ELF-1 (cell line): ENCODE measurements at places on chromosomes 16 and 17.

DNA sequence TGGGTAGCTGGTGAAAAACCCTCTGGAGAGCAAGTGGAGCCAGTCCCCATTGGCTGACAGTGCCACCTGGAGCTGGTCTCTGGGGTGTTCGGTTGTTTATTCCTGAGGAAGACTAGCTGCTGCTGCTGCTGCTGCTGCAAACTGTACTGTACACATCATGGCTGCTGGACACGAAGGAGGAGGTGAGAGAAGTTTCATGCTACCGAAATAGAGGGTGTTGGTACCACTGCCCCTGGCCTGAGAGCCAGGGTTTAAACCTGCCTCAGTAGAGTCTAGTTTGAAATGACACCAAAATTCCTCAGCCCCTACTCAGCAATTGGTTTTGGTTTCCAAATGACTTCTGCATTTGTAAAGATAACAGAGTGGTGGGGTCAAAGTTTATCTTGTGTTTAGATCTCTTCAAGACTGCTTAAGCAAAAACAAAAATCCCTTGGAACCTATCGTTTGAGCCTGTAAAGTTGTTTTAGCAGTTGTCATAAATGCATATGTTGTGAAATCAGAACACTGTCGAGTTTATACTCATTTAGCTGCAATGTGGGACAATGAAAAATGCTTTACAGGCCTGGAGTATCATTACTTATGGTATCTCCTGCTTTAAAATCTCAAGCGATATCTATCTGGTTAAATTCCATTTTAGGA, 40.8 kb downstream of the CYB5B start:
- DNase-seq = peak; percentile 24

DNA sequence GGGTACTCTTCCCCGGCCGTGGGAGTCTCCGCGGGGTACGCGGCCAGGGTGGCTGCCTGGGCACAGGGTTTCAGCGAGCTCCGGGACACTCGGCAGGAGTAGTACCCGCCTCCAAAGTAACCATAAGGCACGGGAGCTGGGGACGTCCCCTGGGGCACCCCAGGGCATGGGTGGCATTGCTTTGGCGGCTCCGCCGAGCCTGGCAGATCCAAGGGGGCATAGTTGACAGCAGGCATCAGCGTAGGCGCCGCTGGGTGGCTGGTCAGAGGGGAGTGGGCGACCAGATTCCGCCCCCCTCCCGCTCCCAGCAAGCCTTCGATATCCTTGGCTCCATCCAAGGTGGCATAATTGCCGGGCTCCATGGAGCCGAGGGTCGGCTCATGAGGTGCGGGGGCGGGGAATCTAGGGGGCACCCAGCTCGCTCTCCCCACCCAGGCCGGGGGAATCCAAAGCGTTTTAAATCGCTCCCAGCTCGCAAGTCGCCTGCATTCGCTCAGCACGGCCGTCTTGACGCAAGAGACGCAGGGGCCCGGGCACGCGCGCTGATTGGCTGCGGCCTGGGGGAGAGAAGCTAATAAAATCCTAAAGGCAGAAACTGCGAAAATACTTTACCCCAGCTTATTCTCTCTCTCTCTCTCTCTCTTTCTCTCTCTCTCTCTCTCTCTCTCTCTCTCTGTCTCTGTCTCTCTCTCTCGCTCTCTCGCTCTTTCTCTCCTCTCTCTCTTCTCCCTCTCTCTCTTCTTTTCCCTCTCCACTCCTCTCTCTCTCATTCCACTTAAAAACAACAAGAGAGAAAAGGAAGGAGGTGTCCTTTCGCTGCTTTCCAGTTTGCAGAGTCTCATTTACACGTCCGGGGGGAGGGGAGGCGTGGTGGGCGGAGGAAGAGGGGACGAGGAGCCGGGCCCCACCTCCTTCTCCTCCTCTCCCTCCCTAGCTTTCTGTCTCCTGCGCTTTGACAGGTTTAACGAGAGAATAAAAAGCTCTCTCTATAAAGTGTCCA, at the start of gene HOXB13:
Gene HOXB13 (minus strand): TSS at position 519 of the 1,000 bp plus-strand sequence. CDS start 157 bp downstream, at position 362.
- DNase-seq = peak; percentile 71

DNA sequence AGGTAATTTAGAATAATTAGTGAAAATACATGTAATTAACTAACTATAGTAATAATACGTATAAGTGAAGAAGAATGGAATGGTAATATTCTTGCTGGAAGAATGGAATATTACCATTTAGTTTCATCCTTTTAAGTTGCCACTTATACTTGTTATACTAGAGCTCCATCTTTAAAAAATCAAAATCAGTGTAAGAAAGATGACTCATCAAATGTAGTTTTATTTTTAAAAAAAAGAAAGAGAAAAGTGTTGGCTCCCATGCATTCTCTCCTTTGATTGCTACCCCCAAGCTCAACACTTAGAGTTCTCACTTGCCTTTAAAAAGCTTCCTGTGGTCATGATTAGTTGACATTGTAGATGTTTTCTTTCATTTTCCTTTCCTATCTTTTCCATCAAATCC, 82.4 kb upstream of the KIF2B start:
- no peak for DNase-seq

- DNase-seq = no peak
Observed at GRCh38 chr17:78291944-78292910, 60.8 kb downstream of the TMEM235 start.

DNA sequence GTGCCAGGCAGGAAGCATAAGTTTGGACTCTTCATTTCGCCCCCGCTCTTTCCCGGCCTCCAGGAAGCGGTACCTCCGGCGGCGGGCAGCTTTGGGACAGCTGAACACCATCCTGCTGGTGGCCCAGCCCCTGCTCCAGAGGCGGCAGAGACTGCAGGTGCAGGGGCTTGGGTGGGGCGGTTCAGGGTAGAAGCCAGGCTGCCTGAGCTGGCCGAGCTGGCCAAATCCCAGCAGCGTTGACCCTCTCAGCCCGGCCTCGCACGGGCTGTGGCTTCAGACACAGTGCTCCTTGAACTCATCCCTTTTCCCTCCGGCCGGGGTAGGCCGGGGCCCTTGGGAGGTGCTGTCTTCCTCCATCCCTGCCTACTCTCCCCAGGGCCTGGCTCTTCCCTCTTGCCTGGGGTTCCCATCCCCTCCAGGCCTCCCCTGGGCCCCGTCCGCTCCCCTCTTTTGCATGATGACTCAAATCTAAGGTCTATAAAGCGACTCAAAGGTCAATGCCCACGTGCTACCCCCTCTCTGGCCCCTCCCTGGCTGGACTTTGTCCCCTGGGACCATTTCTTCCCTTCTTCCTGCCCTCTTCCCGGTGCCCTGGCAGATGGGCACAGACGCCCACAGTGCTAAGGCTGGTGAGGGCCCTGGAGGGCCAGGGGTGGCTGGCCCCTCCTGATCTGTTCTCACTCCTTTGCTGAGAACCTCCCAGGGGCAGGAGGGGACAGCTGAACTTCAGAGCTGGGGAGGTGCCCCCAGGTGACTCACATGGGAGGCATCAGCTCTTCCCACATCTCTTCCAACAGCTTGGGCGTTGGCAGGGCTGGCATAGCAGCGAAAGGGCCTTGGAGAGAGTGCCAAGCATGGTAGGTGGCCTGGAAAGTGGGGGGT, 22.7 kb downstream of the MYO15B start:
- DNase-seq = no peak

GRCh38 chr16:8172551-8172950, 417.8 kb downstream of the TMEM114 start:
- DNase-seq = no peak

DNA sequence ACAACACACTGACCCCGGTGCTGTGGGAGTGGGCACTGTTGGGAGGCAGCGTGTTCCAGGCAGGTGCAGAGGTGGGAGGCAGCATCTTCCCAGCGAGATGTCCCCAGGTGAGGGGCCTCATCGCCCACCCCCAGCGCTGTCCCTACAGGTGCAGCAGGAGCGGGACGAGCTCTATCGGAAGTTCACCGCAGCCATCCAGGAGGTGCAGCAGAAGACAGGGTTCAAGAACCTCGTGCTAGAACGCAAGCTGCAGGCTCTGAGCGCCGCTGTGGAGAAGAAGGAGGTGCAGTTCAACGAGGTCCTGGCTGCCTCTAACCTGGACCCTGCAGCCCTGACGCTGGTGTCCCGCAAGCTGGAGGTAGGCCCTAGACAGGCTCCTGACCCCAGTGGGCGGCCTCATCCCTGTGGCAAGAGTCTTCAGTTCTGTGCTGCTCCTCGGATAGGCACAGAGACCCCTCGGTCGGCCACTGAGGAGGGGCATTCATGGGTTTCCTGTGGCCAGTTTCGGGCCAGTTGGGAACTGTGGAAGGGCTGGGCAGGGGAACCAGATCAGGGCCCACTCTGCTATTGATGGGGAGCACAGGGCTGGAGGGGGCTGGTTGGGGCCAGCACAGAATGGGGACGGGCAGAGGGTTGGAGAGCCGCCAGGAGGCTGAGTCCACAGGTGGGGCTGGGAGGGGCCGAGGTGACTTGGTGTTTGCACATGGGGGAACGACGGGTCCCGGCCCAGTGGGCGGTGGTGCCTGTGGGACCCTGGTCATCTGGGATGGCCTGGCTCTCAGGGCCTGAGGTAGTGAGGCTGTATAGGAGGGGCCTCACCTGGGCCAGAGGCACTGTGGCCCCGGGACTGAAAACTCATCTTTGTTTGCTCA, 21.1 kb upstream of the DBNDD1 start:
- no peak for DNase-seq

DNA sequence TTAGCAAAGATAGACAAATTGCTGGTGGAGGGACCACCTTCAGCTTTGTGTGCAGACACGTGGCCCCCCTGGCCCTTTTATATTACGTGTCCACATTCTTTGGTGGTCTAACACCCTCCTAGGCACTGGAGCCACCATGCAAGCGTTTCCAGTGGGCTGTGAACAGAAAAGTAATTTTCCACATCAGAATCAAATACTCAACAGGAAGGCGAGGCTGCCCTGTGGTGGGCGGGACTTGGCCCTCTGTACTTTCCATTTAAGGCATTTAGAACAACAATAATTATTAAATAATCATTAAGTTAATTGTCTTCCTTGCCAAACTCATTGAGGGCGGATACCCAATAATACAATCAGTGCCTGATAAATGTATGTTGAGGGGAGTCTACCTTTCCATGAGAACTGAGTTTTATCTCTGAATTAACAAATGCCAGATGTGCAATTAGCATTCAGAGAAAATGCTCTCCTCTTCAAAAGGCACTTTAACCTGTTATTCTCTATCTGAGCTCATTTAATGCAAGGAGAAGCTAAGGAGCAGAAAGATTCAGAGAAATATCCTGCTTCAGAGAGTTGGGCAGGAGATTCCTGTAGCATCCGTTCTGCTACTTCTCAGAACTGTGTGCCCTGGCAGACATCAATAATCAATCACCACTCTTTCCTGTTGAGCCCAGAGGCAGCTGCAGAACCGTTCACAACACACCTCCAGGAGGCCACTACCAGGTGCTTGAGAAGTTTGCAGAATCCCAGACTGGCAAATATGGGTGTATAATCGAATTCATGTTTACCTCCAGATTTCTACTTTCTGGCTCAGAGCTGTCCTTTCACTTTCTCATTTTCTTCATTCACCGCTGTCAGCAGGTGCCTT, 109.4 kb downstream of the CMIP start:
- no peak for DNase-seq

DNA sequence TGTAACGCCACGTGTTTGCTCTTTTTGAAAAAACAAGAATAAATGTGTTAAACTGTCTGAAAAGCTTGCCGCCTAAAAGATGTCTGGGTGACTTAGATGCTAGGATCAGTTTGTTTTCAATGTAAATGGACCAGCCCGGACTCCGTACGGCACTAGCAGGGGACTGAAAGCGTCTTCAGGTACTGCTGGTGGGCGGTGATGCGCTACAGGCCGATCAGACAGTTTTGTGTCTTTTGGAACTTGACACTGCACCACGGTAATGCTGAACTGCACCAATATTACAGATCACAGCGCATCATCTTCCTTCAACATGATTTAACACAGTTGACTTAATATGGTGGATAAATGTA, 727 bp upstream of the MBTPS1 start:
- peak; percentile 60 for DNase-seq

DNA sequence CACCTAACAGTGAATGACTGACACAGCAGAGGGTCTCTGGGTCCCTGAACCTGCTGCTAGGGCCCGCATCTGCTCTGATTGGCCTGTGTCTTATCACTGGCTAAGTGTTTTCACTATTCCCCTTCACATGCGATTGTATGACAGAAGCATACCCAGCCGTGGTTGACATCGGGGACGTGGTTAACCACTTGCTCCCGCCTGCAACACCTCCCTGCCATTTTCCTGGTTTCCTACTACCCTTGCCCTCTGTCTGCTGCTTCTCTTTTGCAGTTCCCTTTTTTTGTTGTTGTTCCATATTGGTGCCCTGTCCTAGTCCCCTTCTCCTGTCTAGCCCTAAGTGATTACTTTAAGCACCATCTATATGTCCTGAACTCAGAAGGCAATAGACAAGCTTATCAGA, 177.0 kb downstream of the RGS9 start:
- no peak for DNase-seq

GRCh38 chr16:82560805-82561325, 65.9 kb upstream of the CDH13 start:
- DNase-seq = no peak

DNA sequence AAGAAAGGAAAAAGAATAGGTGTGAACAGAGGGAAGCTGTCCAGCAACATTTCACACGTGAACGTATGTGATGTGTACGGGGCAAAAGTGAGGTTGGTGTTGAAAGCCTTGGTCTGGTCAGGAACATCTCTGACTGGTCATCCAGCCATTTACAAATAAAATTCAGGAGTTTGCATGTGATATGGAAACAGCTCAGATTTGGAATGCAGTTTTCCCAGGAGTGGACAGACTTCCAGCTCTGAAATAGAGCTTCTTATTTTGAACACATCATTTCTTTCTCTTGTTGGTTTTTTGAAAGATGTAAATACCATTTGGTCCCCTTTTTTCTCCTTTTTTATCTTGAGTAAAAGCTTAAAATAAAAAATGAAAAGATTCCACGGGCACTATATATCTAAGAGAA, 566.2 kb upstream of the ZFHX3 start:
- no peak for DNase-seq

- no peak for DNase-seq
Observed at GRCh38 chr16:12315330-12316136, 339.0 kb downstream of the SNX29 start.

- no peak for DNase-seq
Observed at GRCh38 chr17:64515829-64516228, 9.1 kb downstream of the CEP95 start.

DNA sequence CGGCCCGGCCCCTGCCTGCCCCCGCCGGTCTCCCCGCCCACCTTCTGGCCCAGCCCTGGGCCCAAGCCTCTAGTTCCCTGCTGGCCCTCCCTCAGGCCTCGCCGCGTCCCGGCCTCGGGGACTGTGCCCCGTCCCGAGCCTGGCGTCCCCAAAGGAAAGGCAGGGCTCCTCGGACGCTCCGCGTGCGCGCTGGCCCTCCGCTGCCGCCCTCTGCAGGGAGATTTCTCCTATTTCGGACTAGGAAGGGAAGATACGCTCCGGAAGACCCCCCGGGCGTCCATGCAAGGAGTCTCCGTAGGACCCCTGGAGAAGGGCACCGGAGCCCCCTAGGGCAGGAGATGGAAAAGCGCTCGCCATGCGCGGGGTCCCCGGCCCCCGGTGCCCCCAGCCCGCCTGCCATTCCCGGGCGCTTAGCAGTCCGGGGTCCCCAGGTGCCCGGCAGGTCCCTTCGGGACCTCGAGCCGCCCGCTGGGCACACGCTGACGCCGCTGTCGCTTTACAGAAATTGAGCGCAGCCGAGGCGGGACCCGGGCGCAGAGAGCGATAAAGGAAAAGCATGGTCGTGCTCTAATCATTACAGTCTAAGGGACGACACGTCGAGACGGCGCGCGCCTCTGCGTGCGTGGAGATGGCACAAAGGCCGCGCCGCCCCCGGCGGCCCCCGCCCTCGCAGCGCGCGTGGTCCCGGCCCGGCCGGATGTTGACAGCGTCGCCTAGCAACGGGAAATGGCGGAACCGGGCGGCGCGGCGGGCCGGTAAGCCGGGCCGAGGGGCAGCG, at the start of gene CCDC40:
Gene CCDC40 (plus strand): TSS at position 706 of the 778 bp plus-strand sequence. CDS start 21 bp downstream, at position 727.
- DNase-seq = peak; percentile 83
